Left ventricle myocardium inferior (tissue), 1 donor: ENCODE measurements at places on chromosomes 12 and 14. TPM values are rescaled to one million over a fixed set of nuclear protein-coding genes. Genes with fewer than 3 reads are reported as not detected.

The FAIM2 gene
- total RNA-seq = 7.4 TPM

The CRACR2A gene
- 7.6 TPM for total RNA-seq

The ART4 gene
- 5.0 TPM for total RNA-seq

The RFX4 gene
- not detected for total RNA-seq

The RERG gene
- total RNA-seq = 4.5 TPM

The CDK2 gene
- total RNA-seq = 7.3 TPM

The GLIPR1L1 gene
- not detected for total RNA-seq

The RHOJ gene
- 14.6 TPM for total RNA-seq

The NYNRIN gene
- 8.0 TPM for total RNA-seq

The OTX2 gene
- not detected for total RNA-seq

The GPR137C gene
- total RNA-seq = 1.2 TPM

The SMCO2 gene
- not detected for total RNA-seq

The PRR4 gene
- total RNA-seq = 1.2 TPM

The SLC7A7 gene
- total RNA-seq = 4.6 TPM

The LRTM2 gene
- total RNA-seq = not detected

The PPM1H gene
- total RNA-seq = 6.0 TPM

The CFAP73 gene
- total RNA-seq = not detected

The ANKS1B gene
- total RNA-seq = 1.6 TPM

The SLC10A1 gene
- not detected for total RNA-seq

The IL22 gene
- total RNA-seq = not detected

The CCDC38 gene
- 0.22 TPM for total RNA-seq

The PCNX1 gene
- total RNA-seq = 35.2 TPM

The TAS2R30 gene
- 0.44 TPM for total RNA-seq

The LRRC10 gene
- 43.8 TPM for total RNA-seq

The RNASE4 gene
- total RNA-seq = 9.0 TPM

The OAS3 gene
- 5.4 TPM for total RNA-seq

The ASIC1 gene
- 0.96 TPM for total RNA-seq

The SLC38A2 gene
- total RNA-seq = 129 TPM

The TSPAN8 gene
- total RNA-seq = 0.41 TPM

The HOXC12 gene
- total RNA-seq = not detected

The GARIN6 gene
- total RNA-seq = not detected

The PRDM4 gene
- total RNA-seq = 13.1 TPM

The RIMBP2 gene
- not detected for total RNA-seq

The TAS2R9 gene
- total RNA-seq = not detected

The BEST3 gene
- 0.80 TPM for total RNA-seq

The CEP290 gene
- 8.1 TPM for total RNA-seq

The LBHD2 gene
- not detected for total RNA-seq

The GXYLT1 gene
- total RNA-seq = 5.4 TPM

The ASB2 gene
- total RNA-seq = 251 TPM

The OS9 gene
- total RNA-seq = 112 TPM

The KCNH5 gene
- not detected for total RNA-seq

The SLC22A17 gene
- 9.7 TPM for total RNA-seq

The SERPINA10 gene
- not detected for total RNA-seq

The ZFC3H1 gene
- 18.3 TPM for total RNA-seq
